ENCODE measurements at places on chromosomes 11 and 22. TPM values are rescaled to one million over a fixed set of nuclear protein-coding genes. Genes with fewer than 3 reads are reported as not detected.

The OR10W1 gene
- total RNA-seq, result not detected

The LUZP2 gene
- not detected for total RNA-seq

The NELL1 gene
- total RNA-seq, result not detected

The NOX4 gene
- 15.9 TPM for total RNA-seq

The APOL4 gene
- total RNA-seq, result 0.53 TPM

The SIAE gene
- total RNA-seq, result 26.0 TPM

The SDF2L1 gene
- total RNA-seq, result 113 TPM

The SCYL1 gene
- total RNA-seq, result 60.9 TPM

The SCN2B gene
- not detected for total RNA-seq

The C1QTNF5 gene
- total RNA-seq, result 101 TPM

The BCR gene
- 165 TPM for total RNA-seq

The UBQLNL gene
- 0.04 TPM for total RNA-seq

The GLYAT gene
- not detected for total RNA-seq

The PKDREJ gene
- total RNA-seq, result 0.04 TPM

The NEAT1 gene
- 99.3 TPM for total RNA-seq

The OR10D3 gene
- not detected for total RNA-seq

The SLC25A22 gene
- total RNA-seq, result 9.2 TPM

The RHOD gene
- 10.6 TPM for total RNA-seq

The MS4A7 gene
- total RNA-seq, result not detected

The RASGRP2 gene
- total RNA-seq, result 0.53 TPM

The VSIG10L2 gene
- not detected for total RNA-seq

The DRD2 gene
- total RNA-seq, result not detected

The ADORA2A gene
- total RNA-seq, result 113 TPM

The FAM111B gene
- 18.0 TPM for total RNA-seq

The C1QTNF4 gene
- 0.11 TPM for total RNA-seq

The SCN3B gene
- total RNA-seq, result 0.39 TPM

The PRG3 gene
- not detected for total RNA-seq

The RAG2 gene
- not detected for total RNA-seq

The ZP1 gene
- total RNA-seq, result not detected

The ASCL2 gene
- not detected for total RNA-seq

The MMP13 gene
- total RNA-seq, result not detected

The HOATZ gene
- not detected for total RNA-seq

The SCGB2A2 gene
- not detected for total RNA-seq

The ASRGL1 gene
- 134 TPM for total RNA-seq

The SAA4 gene
- total RNA-seq, result not detected

The IRAG1 gene
- total RNA-seq, result 0.13 TPM

The USP2 gene
- total RNA-seq, result 0.13 TPM

The MYO7A gene
- 0.18 TPM for total RNA-seq

The KRTAP5-1 gene
- not detected for total RNA-seq

The HIRA gene
- 22.8 TPM for total RNA-seq

The MAJIN gene
- not detected for total RNA-seq

The HPX gene
- 0.32 TPM for total RNA-seq

The SORL1 gene
- 0.53 TPM for total RNA-seq

The KCNQ1 gene
- total RNA-seq, result 0.04 TPM

The TUB gene
- 1.3 TPM for total RNA-seq

The APOA1 gene
- total RNA-seq, result not detected

The CARD16 gene
- total RNA-seq, result 37.5 TPM

The MEI1 gene
- total RNA-seq, result 2.2 TPM

The RNF215 gene
- total RNA-seq, result 18.1 TPM

The OR4D5 gene
- not detected for total RNA-seq

The SCARF2 gene
- total RNA-seq, result 9.1 TPM

The CPT1A gene
- 89.4 TPM for total RNA-seq
